ENCODE measurements at places on chromosomes 13 and 19. TPM values are rescaled to one million over a fixed set of nuclear protein-coding genes. Genes with fewer than 3 reads are reported as not detected.

DNA sequence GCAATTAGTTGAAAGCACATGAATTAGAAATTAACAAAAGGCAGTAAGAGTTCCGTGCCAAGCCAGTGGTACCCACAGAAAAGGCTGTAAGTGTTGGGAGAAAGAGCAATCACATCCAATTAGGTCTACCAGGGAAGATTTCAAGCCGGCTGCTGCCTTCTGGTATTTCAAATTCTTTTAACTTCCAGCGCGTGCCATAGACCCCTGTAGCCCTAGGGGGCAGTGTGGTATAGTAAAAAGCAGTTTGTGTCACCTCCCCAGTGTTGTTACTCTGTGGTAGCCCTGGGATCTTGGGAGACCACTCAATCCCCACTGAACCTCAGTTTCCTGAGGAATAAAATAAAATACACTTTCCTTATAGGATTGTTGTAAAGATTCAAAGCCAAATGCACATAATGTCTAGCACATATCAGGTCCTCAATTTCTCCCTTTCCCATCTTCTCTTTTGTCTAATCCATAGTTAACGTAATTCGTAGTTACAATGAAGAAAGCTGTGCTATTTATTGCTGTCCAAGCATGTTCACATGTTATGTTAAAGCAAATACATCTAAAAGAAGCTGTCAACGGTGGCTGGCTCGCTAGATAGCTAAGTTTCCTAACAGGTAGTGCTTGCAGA, 230.2 kb downstream of the TDRD3 start:
- peaks cover 10% of the 10 kb centered on the region for H3K27me3 ChIP-seq
- no peak overlapping the region for H3K27ac ChIP-seq
- no peaks in the 10 kb centered on the region for H3K36me3 ChIP-seq
- H3K4me3 ChIP-seq, result no peak overlapping the region
- no peak for DNase-seq
- H3K4me1 ChIP-seq, result no peaks in the 10 kb centered on the region

DNA sequence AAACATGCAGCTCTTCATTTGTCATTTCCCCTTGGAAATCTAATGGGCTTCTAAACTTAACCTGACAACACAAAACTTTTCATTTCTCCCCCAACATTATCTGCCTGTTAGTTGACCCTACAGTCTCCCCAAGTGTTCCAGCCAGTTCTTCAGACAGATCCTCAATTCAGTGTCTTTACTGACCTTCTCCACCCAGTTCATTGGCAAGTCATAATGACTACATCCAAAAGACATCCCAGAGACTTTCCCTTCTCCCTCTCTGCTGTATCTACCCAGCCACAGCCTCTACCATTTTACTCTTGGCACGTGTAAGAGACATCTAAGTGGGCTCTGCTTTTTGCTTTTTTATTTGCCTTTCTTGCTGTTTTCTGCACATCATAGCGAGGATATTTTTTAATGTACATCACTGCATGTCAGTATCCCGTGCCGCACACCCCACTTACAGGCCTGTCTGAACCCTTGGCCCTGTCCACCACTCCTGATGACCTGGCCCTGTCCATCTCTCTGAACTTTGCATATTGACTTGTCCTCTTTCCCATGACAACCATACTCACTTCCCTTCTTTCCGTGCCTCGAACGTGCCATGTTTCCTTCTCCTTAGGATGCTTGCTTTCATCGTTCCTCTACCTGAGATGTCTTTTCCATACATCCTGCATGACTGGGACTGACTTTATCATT, 391.9 kb downstream of the IRS2 start:
- H3K27me3 ChIP-seq, result peaks cover 22% of the 10 kb centered on the region
- no peaks in the 10 kb centered on the region for H3K4me1 ChIP-seq
- no peak for DNase-seq
- H3K36me3 ChIP-seq, result no peaks in the 10 kb centered on the region

DNA sequence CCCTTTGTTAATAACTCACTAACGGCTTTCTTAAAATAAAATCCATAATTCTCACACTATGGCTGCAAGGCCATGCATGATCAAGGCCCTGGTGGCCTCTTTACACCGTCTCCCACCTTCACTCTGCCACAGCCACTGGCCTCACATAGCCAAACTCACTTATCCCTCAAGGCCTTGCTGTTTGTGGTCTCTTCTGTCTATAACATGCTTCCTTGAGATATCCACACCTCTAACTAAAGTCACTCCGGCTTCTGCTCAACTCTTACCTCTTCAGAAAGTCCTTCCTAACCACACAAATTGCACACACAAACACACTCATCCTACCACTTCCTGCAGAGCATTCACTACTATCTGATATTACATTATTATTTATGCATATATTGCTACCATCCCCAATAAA, 262.5 kb downstream of the DIAPH3 start:
- H3K4me1 ChIP-seq, result no peaks in the 10 kb centered on the region
- no peaks in the 10 kb centered on the region for H3K27me3 ChIP-seq
- DNase-seq, result no peak

DNA sequence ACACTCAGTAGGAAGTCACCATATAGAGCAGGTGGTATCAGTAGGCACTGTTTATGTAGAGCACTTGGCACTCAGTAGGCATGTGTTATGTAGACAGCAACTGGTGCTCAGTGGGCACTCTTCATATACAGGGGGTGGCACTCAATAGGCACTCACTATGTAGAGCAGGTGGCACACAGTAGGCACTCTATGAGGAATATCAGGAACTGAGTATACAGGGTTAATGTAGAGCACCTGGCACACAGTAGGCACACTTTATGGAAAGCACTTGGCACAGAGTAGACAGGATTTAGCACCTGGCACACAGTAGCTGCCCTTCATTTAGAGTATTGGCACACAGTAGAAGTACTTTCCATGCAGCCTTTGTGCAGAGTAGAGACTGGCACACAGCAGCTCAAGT, 1.1 kb upstream of the CYP4F3 start:
- H3K36me3 ChIP-seq, result no peaks in the 10 kb centered on the region
- no peak overlapping the region for H3K4me3 ChIP-seq
- peaks cover 29% of the 10 kb centered on the region for H3K27me3 ChIP-seq
- H3K4me1 ChIP-seq, result peaks cover 3% of the 10 kb centered on the region
- H3K27ac ChIP-seq, result no peak overlapping the region
- no peak for DNase-seq

DNA sequence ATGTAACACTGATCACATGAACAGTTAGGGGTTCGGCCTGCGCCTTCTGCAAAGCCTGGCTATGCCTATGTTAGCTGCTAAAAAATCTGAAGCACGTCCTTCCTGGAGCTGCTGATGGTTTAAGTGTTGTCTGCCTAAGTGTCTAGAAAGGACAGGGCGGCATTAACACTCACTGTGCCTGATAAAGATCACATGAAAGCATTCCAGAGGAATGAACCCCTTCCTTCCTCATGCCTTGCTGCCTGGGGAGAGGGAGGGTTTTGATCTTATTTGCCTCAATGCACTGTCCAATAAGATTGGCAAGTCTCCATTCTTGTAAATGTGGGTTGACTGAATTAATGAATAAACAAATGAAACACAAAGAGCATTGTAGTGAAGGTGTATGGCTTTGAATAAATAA, 5.2 kb downstream of the DOCK9 start:
- H3K27me3 ChIP-seq, result no peaks in the 10 kb centered on the region
- peaks cover 7% of the 10 kb centered on the region for H3K36me3 ChIP-seq
- no peak overlapping the region for H3K27ac ChIP-seq
- peaks cover 78% of the 10 kb centered on the region for H3K4me1 ChIP-seq
- no peak for DNase-seq
- H3K4me3 ChIP-seq, result no peak overlapping the region

DNA sequence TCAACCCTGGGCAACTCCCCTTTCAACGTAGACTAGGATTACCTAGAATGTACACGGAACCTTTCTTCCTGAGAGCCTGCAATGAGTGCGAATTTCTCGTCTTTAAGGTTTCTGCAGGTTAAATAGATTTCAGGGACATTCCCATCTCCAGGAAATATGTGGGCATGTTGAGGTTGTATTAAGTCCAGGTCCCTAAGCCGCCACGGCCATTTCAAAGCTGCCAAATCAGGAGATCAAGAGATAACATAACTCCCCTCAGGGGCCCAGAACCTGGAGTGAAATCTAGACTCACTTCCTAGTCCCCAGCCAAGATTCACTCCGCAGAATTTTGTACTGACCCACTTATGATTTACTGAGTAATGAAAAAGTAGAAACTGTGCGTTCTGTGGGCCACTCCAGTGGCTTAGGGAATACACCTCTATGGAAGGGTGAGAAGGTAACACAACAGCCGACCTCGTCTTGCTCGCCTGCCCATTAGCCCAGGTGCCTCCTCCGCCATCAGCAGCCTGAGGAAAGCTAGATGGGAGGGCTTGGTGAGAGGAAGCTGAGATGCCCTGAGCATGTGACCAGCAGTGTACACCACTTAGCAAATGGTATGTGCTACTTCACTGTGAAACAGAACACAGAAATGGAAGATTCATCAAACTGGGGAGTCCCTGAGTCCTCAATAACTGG, 98.5 kb upstream of the SOX1 start:
- H3K27me3 ChIP-seq, result peaks cover 22% of the 10 kb centered on the region
- DNase-seq, result no peak
- no peak overlapping the region for H3K4me3 ChIP-seq
- no peaks in the 10 kb centered on the region for H3K36me3 ChIP-seq
- no peak overlapping the region for H3K27ac ChIP-seq

DNA sequence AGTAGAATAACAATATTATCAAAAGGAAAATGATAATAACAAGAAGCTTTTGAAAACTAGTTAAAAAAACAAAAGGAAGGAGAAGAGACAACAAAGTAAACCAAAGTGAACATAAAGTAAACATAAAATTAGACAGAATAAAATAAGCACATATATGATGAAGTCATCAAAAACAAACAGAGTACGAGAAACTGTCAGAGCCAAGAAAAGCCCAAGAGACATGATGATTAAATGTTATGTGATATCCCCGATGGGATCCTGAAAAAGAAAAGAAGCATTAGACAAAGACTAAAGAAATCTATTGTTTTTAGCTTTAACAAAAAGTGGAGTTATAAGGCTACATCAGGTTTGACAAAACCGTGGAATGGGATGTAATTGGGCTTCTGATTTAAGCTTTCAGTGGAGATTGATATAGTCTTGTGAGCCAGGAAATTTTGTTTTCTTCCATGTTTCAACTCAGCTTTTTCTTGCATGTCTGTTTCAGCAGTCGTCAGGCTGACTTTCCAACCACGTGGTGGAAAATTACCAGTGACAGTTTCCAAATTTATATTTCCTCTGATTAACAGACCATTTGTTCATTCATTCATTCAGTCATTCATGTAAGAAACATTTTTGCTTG, 64.9 kb downstream of the KL start:
- H3K36me3 ChIP-seq, result no peaks in the 10 kb centered on the region
- no peak overlapping the region for H3K27ac ChIP-seq
- no peak overlapping the region for H3K4me3 ChIP-seq
- no peak for DNase-seq
- peaks cover 5% of the 10 kb centered on the region for H3K27me3 ChIP-seq
- no peaks in the 10 kb centered on the region for H3K4me1 ChIP-seq

- no peak overlapping the region for H3K27ac ChIP-seq
- H3K4me1 ChIP-seq, result no peaks in the 10 kb centered on the region
- H3K27me3 ChIP-seq, result peaks cover 1% of the 10 kb centered on the region
- H3K36me3 ChIP-seq, result no peaks in the 10 kb centered on the region
- DNase-seq, result no peak
These were observed 80.0 kb upstream of the FREM2 start for GRCh38 chr13:38606699-38607535.

CEACAM4 gene
- polyA plus RNA-seq, result not detected

GRCh38 chr13:113448885-113449692, 4.2 kb downstream of the ADPRHL1 start:
- no peaks in the 10 kb centered on the region for H3K27me3 ChIP-seq
- H3K4me1 ChIP-seq, result no peaks in the 10 kb centered on the region
- H3K4me3 ChIP-seq, result no peak overlapping the region
- H3K27ac ChIP-seq, result peak overlapping the region; percentile 81
- peak; percentile 23 for DNase-seq

DNA sequence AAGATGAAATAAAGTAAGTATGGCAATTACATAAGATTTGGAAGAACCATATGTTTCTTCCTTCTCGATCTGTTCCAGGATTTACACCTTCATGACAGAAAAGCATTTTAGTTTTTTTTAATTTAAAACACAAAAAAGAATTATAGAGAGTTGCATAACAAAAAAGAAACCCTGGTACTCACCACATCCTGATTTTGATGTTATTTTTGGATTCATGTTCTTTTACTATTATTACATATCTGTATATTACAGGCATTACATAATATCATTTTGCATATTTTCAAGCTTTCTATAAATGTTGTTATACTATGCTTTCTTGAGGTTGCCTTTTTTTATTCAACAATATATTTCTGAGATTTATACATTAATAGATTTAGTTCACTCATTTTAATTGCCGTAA, 6.7 kb upstream of the KATNAL1 start:
- H3K27ac ChIP-seq, result no peak overlapping the region
- peaks cover 25% of the 10 kb centered on the region for H3K4me1 ChIP-seq
- H3K27me3 ChIP-seq, result no peaks in the 10 kb centered on the region
- no peak for DNase-seq
- H3K36me3 ChIP-seq, result no peaks in the 10 kb centered on the region

- H3K4me3 ChIP-seq, result no peak overlapping the region
- peaks cover 11% of the 10 kb centered on the region for H3K27me3 ChIP-seq
- H3K36me3 ChIP-seq, result no peaks in the 10 kb centered on the region
- no peak for DNase-seq
- H3K27ac ChIP-seq, result no peak overlapping the region
- no peaks in the 10 kb centered on the region for H3K4me1 ChIP-seq
These were observed 8.9 kb upstream of the SLC15A1 start for GRCh38 chr13:98761126-98761985.

GRCh38 chr13:27593267-27593666, 27.1 kb downstream of the LNX2 start:
- no peaks in the 10 kb centered on the region for H3K4me1 ChIP-seq
- DNase-seq, result no peak
- H3K27me3 ChIP-seq, result no peaks in the 10 kb centered on the region

GRCh38 chr19:45878043-45878794, 7.7 kb downstream of the IRF2BP1 start:
- H3K36me3 ChIP-seq, result no peaks in the 10 kb centered on the region
- H3K4me3 ChIP-seq, result no peak overlapping the region
- peaks cover 13% of the 10 kb centered on the region for H3K4me1 ChIP-seq
- no peak for DNase-seq
- no peak overlapping the region for H3K27ac ChIP-seq

DNA sequence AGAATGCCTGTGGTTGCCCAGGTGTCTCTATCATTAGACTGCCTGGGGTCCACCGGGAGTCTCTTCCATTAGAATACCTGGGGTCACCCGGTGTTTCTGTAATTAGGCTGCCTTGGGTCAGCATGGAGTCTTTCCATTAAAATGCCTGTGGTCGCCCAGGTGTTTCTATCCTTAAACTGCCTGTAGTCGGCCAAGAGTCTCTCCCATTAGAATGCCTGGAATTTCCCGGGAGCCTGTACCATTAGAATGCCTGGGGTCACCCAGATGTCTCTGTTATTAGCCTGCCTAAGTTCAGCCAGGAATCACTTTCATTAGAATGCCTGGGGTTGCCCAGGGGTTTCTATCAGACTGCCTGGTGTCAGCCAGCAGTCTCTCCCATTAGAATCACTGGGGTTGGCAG, 1492.8 kb downstream of the UQCRFS1 start:
- H3K27me3 ChIP-seq, result no peaks in the 10 kb centered on the region
- no peaks in the 10 kb centered on the region for H3K36me3 ChIP-seq
- no peak for DNase-seq
- no peak overlapping the region for H3K27ac ChIP-seq

- H3K27me3 ChIP-seq, result no peaks in the 10 kb centered on the region
- H3K27ac ChIP-seq, result no peak overlapping the region
- DNase-seq, result no peak
These were observed 337.3 kb upstream of the DACH1 start for GRCh38 chr13:72204291-72204690.

GRCh38 chr19:1863638-1864479, 480 bp upstream of the KLF16 start:
- DNase-seq, result peak; percentile 94
- no peaks in the 10 kb centered on the region for H3K36me3 ChIP-seq
- peak overlapping the region; percentile 78 for H3K4me3 ChIP-seq
- H3K27ac ChIP-seq, result peak overlapping the region; percentile 87
- H3K4me1 ChIP-seq, result peaks cover 45% of the 10 kb centered on the region
- H3K27me3 ChIP-seq, result no peaks in the 10 kb centered on the region

Measured in naive thymus-derived CD8-positive, alpha-beta T cell (primary cell).